ENCODE measurements at places on chromosomes 16 and 17. TPM values are rescaled to one million over a fixed set of nuclear protein-coding genes. Genes with fewer than 3 reads are reported as not detected.

The TMIGD1 gene
- not detected for total RNA-seq

- H3K4me3 ChIP-seq = peak within 1 kb of the TSS; percentile 77
- H3K27me3 ChIP-seq = no peaks in the 10 kb centered on the region
- peaks cover 13% of the 10 kb centered on the region for H3K36me3 ChIP-seq
- H3K4me1 ChIP-seq = peaks cover 14% of the 10 kb centered on the region
- peak; percentile 99 for DNase-seq
These were observed at the start of gene TRIM37 for GRCh38 chr17:59106463-59107305. Gene TRIM37 (minus strand): TSS chr17:59106880. CDS start chr17:59106461, 419 bp downstream.

DNA sequence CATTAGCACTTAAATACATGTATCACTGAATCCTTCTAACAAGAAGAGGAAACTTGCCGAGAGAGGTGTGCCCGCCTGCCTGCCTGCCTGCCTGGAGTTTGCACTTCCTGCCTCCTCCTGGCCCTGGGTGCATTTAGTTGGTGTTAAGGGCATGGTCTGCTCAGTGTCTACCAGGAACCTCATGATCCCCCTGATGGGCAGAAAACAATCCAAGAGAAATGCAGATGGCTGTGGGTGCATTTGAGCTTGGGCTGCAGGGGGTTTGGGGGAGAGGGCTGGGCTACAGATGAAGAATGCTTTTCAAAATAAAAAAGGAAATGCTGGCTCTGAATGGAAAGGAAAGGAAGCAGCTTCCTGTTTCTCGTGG, 10.1 kb downstream of the KSR1 start:
- H3K27me3 ChIP-seq = no peaks in the 10 kb centered on the region
- H3K36me3 ChIP-seq = no peaks in the 10 kb centered on the region
- H3K4me1 ChIP-seq = peaks cover 13% of the 10 kb centered on the region
- no peak overlapping the region for H3K27ac ChIP-seq
- no peak for DNase-seq
- H3K4me3 ChIP-seq = no peak overlapping the region

The TPSB2 gene
- not detected for total RNA-seq

The MPV17L gene
- 0.30 TPM for total RNA-seq

DNA sequence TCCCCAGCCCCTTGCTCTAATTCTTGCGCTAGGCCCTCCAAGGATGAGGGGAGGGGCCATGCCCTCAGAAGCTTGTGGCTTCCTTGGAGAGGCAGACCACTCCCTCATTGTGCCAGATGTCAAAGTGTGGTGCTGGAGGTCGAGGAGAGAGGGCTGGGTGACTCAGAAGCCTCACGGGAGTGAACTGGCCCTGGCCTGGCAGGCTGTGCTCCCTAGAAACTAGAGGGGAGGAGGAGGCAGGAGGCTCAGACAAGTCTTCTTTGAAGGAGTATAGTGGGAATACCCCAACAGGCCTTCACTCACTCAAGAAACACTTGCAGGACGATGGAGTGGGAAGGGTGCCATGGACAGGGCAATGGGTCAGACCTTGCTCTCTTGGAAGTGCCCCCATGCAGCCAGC, 18.5 kb downstream of the ANKRD40 start:
- H3K36me3 ChIP-seq = peaks cover under 1% of the 10 kb centered on the region
- no peak overlapping the region for H3K27ac ChIP-seq
- DNase-seq = peak; percentile 54

The FBXO31 gene
- 19.8 TPM for total RNA-seq

GRCh38 chr16:51243936-51244436, 92.9 kb upstream of the SALL1 start:
- H3K36me3 ChIP-seq = no peaks in the 10 kb centered on the region
- H3K27ac ChIP-seq = no peak overlapping the region
- H3K4me1 ChIP-seq = peaks cover 22% of the 10 kb centered on the region
- no peaks in the 10 kb centered on the region for H3K27me3 ChIP-seq
- H3K4me3 ChIP-seq = no peak overlapping the region

DNA sequence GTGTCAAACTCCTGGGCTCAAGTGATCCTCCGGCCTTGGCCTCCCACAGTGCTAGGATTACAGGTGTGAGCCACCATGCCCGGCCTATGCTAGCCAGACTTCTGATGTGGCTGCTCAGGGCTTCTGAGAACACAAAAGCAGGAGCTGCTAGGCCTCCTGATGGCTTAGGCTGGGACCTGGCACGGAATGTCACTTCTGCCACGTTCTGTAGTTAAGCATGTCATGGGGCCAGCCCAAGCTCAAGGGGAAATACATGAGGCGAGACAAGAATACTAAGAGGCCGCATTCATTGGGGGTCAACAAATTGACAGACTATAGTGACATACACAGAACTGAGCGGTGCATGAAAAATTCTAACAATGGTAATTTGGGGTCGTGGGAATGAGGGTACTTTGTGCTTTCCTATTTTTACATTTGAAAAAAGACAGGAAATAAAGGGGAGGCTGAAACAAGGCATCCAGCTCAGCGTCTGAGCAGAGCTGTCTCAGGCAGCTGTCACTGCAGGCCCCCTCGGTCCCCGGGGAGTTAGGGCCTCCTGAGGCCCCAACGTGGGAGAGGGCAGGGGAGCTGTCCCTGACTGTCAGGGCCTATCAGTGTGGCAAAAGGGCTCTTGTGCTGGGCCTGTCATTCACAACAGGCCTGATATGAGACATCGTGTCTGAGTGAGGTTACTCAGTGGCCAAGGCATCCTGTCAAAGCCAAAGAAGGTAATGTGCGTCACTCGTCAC, 26.4 kb downstream of the CFAP20 start:
- no peak for DNase-seq
- H3K27me3 ChIP-seq = no peaks in the 10 kb centered on the region
- peaks cover 14% of the 10 kb centered on the region for H3K4me1 ChIP-seq

DNA sequence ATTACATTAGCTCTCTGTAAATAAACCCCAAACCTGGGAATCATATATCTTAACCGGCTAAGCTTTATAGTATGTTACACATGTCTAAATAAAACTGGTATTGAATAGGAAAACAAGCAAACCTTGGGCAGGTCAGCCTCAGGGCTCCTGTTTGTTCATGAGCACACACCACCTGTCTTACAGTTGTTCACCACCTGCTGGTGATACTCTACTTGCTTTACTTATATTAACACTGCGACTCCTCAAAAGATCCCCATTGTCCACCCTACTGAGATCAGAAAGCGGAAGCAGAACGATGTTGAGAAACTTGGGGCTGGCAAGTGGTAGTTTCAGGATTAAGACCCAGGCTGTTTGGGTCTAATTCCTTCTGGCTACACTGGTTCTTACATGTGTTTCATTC, 16.4 kb downstream of the CDH13 start:
- H3K27ac ChIP-seq = no peak overlapping the region
- H3K4me3 ChIP-seq = no peak overlapping the region
- DNase-seq = no peak
- no peaks in the 10 kb centered on the region for H3K27me3 ChIP-seq

The BRICD5 gene
- 14.5 TPM for total RNA-seq

The SLC2A4 gene
- 1.7 TPM for total RNA-seq

DNA sequence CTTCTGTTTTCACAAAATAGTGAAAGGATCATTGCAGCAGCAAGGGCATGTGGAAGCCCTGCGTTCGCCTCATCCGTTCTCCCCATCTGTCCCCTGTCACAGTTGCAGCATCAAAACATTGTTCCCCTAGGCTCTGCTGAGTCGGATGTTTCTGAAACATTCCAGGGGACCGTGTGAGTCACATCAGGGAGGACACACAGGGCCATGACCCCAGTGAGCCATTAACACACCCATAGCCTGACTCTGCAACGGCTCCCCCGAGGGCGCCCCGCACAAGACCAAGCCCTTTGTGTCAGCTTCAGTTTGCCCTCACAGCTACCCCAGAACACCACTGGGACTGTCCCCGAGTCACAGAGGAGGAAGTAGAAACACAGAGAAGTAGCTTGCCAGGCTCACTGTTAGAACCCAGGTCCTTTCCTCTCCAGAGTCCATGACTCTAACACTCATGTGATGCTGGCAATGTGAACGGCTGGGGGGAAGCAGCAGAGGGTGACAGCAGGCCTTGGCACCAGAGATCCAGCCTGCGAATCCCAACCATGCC, 63.3 kb upstream of the HSBP1 start:
- DNase-seq = no peak
- H3K36me3 ChIP-seq = no peaks in the 10 kb centered on the region
- no peak overlapping the region for H3K4me3 ChIP-seq
- no peaks in the 10 kb centered on the region for H3K4me1 ChIP-seq
- no peak overlapping the region for H3K27ac ChIP-seq

The LGALS9 gene
- total RNA-seq = 0.37 TPM

GRCh38 chr17:79818026-79818758, 21.0 kb downstream of the CBX4 start:
- no peak for DNase-seq
- no peak overlapping the region for H3K27ac ChIP-seq
- H3K4me3 ChIP-seq = no peak overlapping the region
- H3K27me3 ChIP-seq = peaks cover 98% of the 10 kb centered on the region

The PTX4 gene
- total RNA-seq = not detected

DNA sequence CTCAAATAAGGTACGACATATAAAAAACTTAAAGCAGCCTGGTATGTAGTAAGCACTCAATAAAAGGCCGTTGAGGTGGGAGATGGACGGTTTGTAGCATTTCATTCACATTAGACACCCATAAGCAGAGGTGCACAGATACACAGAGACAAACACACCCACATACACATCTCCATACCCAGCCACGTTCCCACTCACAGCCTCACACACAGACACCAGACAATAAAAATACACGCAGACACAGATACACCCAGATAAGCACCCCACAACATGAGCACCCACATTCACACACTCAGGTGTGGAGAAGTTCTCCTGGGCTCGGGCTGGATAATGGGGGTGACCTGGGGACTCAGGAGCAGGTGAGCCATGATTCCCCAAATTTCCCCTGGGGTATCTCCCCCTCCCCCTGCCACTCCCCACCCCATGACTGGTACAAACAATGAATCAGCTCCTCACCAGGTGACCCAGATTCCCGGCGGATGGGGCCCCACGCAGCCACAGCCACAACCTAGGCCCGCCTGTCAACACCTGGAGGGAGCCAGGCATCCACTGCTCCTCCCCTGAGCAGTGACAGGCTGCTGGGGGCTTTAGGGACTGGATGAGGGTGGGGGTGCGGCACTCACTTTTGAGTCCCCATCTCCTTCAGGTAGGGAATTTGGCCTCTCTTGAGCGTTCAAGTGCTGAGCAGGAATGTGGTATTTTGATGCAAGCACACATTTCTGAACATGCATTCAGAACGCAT, 2.7 kb downstream of the DLX3 start:
- peak; percentile 3 for DNase-seq
- no peak overlapping the region for H3K4me3 ChIP-seq
- no peaks in the 10 kb centered on the region for H3K36me3 ChIP-seq

The SLC6A2 gene
- not detected for total RNA-seq

GRCh38 chr16:51134876-51135275, 16.2 kb downstream of the SALL1 start:
- H3K4me3 ChIP-seq = no peak overlapping the region
- no peak overlapping the region for H3K27ac ChIP-seq
- peaks cover 26% of the 10 kb centered on the region for H3K36me3 ChIP-seq
- no peak for DNase-seq
- H3K27me3 ChIP-seq = no peaks in the 10 kb centered on the region

- no peak for DNase-seq
- H3K27me3 ChIP-seq = no peaks in the 10 kb centered on the region
- peaks cover 6% of the 10 kb centered on the region for H3K36me3 ChIP-seq
- H3K27ac ChIP-seq = no peak overlapping the region
- no peaks in the 10 kb centered on the region for H3K4me1 ChIP-seq
These were observed 5.0 kb upstream of the DHRS13 start for GRCh38 chr17:28907709-28908475.

DNA sequence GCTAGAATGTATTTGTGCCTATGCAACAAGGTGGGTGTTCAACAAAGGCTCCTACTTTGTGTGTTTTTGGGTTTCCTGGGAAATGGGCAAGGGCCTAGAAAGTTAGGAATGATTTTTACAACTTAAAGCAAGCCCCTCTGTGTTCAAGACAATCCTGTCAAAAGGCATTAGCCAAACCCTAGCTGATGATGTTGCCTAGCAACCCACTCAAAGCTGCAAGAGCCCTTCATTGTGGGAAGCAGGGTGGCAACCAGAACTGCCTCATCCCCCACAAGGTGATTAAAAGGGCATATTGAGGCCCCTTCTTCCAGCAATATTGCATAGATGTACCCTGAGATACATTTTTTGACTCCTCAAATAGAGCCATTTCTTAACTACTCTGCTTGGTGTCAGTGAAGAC, 16.0 kb upstream of the RASL10B start:
- no peaks in the 10 kb centered on the region for H3K36me3 ChIP-seq
- no peaks in the 10 kb centered on the region for H3K27me3 ChIP-seq
- peak; percentile 91 for DNase-seq
- H3K27ac ChIP-seq = no peak overlapping the region
- peaks cover 26% of the 10 kb centered on the region for H3K4me1 ChIP-seq

All from neural progenitor cell (in vitro differentiated cells).